Activated CD4-positive, CD25-positive, alpha-beta regulatory T cell treated with anti-CD3 and anti-CD28 coated beads, Interleukin-2, amount 50 U/mL, for 72 hours (primary cell): ENCODE measurements at places on chromosomes 12 and 14.
A peak's percentile ranks its signal among the peaks of the same experiment; 100 is the strongest.

DNA sequence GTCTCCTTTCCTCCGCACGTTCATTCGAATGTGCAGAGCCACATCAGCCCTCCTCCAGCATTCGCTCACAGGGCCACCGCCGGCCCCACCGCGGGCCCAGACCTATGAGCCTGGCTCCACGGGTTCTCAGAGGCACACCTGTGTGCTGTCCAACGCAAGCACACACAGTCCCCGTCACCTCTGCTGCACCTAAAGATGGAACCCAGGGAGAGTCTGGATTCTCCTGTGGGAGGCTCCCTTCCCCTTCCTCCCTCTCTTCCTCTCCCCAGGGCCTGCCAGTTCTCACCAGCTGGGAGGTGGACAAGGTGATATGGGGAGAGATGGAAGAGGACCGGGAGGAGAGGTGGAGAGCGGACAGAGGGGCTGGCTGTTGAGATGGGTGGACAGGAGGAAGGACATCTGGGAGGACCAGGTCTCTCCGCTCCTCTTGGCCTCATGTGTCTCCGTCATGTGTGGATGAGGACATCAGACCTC lies 4.9 kb upstream of the AQP6 start:
- DNase-seq = peak; percentile 25

- no peak for DNase-seq
Measured at GRCh38 chr12:108905725-108906124, 25.8 kb downstream of the DAO start.

DNA sequence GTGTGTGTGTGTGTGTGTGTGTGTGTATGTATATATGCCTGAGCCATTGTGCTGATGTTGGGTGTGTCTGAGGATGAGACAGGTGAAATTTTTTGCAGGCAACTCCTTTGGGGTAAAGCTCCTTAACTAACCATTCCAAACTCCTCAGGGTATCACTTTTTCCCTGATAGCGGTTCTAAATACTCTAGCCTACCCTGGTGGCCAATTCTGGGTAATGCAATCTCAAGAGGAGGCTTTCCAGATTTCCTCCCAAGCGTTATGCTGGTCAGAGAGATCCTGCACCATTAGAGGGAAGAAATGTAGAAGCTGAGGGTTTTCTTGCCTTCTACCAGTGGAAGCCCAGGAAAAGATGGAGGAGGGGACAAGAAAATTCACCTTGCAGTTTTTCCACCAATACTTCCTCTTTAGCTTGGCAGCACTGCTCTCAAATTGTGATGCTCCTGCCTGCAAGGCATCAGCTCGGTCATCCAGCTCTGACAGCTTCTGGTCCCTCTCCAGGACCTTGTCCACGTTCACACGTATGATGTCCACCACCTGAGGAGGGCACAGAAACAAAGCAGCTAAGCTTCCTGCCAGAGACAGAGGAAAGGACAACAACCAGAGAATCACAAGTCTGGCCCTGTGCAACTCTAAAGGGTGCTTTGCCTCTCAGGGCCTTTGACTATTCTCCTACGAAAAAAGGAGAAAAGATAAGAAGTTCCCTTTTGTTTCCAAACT lies 4.9 kb downstream of the VAMP1 start:
- no peak for DNase-seq

DNA sequence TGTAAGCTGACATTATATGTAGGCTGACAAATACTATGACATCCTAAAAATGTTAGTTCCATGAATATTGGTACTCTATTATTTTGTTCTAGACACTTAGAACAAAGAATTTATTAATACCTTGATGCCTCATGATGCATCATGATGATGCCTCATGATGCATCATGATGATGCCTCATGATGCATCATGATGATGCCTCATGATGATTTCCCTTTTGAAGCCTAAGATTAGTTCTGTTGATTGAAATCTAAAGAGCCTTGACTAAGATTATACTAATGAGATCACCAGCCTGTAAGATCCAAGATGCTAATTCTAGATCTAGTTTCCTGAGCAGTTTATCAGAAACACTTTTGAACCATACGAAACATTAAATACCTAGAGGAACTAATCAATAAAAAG lies 4.6 kb upstream of the CEP128 start:
- no peak for DNase-seq
